EL (cell line): ENCODE measurements at places on chromosomes 5 and 9.

- peak; percentile 66 for DNase-seq
These were observed 1.3 kb downstream of the ZNF131 start for GRCh38 chr5:43121913-43122484.

DNA sequence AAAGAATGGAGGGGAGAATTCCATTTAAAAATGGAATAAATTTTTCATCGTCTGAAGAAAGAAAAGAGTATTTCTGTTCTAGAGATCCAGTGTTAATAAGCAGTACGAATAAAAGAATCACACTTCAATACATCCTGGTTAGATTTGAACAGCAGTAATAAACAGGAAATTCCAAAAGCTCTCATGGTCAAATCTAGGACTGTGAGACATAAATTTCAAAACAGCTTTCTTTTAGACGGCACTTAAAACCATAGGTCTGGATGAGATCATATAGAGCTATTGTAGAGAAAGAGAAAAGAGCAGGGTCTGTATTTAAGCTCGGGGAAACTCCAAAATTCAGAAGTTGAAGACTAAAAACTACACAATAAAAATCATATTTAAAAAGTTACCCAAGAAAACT is 1006.9 kb upstream of the CTNND2 start:
- DNase-seq: no peak

DNA sequence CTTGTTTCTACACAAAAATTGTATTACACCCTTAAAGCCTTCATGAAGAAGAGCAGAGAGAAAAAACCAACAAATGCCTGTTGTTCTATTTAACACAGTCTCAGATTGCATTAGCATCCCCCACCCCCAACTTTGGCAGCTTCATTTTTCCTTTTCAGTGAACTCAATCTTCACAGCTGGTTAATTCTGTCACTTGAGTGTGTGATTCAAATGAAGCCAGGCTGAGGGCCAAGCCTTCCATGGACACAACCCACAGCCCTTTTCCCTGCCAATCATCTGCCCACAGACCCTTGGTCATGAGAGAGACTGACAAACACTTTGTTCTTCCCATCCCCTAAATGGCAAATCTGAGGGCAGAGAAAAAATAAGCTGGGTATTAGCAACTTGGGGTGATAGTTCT is 217.5 kb upstream of the NMUR2 start:
- no peak for DNase-seq

GRCh38 chr5:174145821-174146220 is 100.3 kb downstream of the NSG2 start:
- DNase-seq: no peak

DNA sequence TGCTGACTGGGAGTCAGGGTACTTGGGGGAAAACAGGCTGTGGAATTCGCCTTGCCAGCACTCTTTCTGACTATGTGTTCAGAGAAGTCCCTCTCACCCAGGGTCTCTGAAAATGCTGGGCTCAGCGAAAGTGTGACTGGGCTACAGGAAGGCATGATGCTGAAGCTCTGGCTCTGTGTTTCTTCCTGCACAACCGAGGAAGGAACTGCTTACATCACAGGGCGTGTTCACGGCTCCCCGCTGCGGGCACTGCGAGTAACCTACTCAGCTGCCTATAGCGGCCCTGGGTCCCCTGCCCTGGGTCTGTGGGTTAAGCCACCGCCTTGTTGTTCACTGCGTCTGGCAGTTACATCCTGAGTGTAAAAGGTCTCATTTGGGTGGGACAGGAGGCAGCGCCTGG is 222.4 kb upstream of the IRX4 start:
- no peak for DNase-seq

- no peak for DNase-seq
These were observed 82.5 kb upstream of the SLC1A3 start for GRCh38 chr5:36523926-36524325.

DNA sequence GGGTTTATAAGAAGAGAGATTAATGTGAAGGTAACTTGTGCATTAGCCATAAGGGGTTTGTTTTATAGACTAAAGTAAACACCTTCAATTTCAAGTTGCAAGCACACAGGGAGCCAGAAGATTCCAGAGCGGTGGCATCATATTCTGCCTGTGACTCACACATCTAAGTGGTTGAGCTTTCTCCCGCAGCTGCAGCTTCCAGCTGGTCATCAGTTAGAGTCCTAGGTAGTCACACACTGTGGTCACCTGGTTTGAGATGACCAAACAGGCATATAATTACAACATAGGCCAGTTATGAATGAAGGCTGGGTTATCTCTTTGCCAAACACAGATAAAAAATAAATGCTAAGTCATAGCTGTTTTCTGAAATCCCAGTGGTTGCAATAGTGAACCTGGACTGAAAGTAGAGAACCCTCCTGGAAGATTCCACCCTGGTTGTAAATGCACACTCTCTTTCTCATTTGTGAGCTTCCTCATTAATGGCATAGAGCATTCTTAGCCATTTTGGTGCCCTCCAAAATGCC is 171.3 kb downstream of the GDNF start:
- peak; percentile 98 for DNase-seq

- DNase-seq: no peak
These were observed 142.2 kb downstream of the FGF10 start for GRCh38 chr5:44246986-44247385.

- DNase-seq: no peak
These were observed 18.4 kb downstream of the TLN1 start for GRCh38 chr9:35713578-35713977.

DNA sequence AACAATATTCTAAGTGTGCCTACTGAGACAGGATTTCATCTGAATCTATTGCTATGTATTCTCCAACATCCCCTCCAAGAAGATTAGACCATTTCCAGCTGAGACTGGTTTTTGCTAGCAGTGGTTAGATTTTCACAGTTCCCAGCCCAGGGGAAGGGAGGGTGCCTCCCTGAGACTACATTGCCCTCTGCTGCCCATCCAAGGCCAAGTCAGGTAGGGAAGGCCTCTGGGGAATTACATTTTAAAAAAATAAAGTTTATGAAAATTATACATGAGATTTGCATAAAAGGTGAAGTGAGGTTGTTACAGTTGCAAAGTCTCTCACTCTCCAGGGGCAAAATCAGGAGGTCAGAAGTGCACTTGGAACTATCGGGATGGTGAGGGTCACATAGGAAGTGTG is 28.0 kb upstream of the SYK start:
- DNase-seq: no peak

GRCh38 chr9:129323999-129324553 is 146.0 kb upstream of the IER5L start:
- no peak for DNase-seq

DNA sequence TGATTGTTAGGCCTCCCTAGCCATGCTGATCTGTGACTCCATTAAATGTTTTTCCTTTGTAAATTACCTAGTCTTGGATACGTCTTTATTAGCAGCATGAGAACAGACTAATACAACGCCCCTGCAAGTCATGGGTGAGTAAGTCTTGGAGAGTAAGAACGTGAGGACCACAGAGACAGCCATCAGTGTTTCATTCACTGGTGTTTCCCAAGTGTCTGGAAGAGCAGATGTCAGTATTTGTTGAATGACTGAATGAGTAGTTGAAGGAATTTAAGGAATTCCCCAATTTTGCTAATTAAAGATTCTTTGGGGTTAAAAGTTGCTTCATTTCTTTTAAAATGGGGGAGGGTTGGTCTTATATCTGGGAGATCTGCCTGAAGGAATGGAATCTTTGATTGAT is 178.8 kb downstream of the TRIO start:
- DNase-seq: peak; percentile 21

- DNase-seq: no peak
These were observed 55.1 kb upstream of the PRLR start for GRCh38 chr5:35285435-35285834.

GRCh38 chr5:160923936-160924710 is 72.1 kb upstream of the ATP10B start:
- DNase-seq: no peak

DNA sequence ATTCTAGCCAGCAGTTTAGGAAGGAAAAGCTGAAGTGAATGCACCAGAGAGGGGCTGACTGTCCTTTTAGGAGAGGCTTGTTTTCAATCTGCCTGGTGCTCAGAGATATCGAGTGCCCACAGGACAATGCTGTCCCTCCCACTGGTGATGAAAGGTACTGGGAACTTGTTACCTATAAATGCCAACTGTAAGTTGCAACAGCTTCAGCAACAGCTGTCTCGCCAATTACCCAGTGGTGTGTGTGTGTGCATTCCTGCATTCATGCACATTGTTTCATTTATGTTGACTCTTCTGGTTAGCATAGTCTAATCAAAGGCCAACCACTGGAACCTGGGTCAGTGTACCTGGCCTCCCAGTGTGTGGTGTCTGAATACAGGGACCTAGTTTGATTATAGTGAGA is 161.1 kb downstream of the CSNK1G3 start:
- no peak for DNase-seq

DNA sequence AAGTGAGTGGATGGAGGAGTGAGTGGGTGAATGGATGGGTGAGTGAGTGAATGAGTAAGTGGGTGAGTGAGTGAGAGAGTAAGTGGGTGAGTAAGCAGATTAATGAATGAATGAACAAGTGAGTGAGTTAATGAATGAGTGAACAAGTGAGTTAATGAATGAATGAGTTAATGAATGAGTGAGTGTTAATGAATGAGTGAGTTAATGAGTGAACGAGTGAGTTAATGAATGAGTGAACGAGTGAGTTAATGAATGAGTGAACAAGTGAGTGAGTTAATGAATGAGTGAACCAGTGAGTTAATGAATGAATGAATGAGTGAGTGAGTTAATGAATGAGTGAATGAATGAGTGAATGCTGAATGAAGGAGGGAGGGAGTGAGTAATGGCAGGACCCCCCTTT is 26.4 kb downstream of the NKD2 start:
- no peak for DNase-seq

DNA sequence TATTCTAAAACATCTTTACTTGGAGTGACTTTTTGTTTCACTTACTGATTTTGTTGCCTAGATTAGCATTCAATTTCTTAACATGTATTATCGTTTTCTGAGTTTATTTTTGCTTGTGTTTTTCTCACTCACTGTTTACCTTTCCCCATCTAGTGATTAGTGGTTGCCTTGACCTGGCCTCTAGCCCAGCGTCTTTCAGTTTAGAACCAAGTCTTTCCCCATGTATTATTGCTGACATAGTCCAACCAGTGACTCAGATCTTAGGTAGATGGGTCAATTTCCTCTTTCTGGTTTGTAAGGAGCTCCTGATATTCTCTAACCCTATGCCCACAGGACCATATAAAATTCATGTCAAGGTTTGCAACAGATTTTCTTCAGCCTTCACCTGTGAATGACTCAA is 135.5 kb downstream of the PRR16 start:
- DNase-seq: peak; percentile 65

GRCh38 chr9:113721856-113722255 is 154.3 kb upstream of the ZNF618 start:
- DNase-seq: no peak

- no peak for DNase-seq
These were observed 141.1 kb downstream of the AUH start for GRCh38 chr9:91220491-91221135.
